ENCODE measurements at places on chromosomes 2 and 18.

- DNase-seq = no peak
Observed at GRCh38 chr2:179884193-179884592, 22.8 kb upstream of the ZNF385B start.

DNA sequence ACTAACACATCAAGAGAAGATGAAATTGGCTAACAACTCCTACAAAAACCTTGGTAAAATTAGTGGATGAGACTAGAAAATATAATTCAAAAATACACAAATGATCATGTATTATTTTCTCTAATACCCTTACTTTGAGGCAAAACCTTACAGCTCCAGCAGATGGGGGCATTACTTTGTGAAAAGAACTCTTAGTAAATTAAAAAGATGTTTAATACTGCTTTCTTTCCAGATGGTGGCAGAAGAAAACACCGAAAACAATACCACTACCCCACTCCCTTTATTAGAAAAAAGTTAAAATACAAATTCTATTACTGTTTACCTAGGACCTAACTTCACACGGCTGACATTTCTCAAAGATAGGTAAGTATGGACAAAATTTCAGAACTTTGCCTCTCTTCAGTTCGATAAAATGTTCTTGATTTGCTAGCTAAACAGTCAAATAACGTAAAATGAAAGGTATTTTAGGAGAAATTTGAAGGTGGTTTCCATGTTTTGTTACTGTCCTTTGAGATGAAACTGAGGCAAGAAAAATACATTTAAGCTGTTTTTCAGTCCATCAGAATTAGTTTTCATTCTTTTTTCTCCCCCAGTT lies 30.6 kb downstream of the ORC4 start:
- DNase-seq = peak; percentile 28

DNA sequence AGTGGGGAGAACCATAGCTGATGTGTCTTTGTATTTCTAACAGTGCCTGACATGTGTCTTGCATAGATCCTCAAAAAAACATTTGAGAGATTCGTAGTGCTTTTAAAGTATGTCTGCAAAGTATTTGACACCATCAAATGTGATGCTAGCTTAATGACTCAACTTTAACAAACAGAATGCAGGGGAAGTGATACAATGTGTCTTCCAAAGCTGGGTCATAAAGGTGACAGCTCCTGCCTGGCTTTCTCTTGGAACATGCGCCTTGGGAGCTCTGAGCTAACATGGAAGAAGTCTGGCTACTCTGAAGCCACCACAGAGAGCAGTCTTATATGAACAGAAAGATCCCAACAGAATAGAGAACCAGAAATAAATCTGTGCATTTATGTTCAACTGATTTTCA lies 78.2 kb downstream of the C1D start:
- no peak for DNase-seq

DNA sequence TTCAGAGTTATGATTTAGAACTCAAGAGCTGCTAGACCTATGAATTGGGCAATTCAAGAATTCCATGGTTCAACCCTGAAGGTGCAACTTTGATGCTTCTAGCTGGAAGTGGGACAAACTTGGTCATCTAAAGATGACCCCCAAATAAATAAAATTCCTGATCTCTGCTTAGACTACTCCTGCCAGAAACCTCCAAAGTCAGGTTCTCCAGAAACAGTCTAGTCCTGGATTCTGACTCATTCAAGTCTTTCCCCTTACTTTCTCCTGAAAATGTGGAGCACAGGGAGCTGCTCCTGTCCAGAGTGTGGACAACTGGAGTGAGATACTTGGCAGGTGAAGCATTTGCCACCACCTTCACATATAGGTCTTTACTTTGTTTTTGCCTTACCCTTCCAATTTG lies 557.7 kb upstream of the TNP1 start:
- no peak for DNase-seq

DNA sequence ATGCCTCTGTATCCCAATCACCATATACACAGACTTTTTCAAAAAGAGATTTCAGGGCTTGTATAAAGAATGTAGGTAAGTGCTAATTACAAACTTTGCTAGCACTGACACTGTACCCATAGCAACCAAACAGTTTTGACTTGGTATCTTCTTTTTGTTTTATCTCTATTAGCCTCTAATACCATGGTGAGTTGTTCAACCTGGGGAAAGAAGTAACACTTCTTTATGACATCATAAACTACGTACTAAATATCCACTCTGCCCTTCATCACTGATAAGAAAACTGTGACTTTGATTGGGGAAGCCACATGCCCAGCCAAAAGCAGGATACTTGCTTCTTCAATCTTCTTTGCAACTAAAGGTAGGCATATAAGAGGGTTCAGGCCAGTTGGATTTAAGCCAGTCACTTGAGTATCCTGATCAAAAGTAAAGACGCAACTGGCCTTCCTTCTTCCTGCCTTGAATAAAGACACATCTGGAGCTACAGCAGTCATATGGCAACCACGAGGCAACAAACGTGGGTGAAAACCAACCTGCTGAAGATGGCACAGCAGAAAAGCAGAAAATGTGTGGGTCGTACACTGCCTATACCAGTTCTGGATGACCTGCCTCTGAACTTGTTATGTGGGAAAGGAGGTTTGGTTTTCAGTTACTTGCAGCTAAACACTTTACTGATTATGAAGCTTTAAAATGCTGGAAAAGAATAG lies 16.4 kb downstream of the THADA start:
- DNase-seq = no peak

DNA sequence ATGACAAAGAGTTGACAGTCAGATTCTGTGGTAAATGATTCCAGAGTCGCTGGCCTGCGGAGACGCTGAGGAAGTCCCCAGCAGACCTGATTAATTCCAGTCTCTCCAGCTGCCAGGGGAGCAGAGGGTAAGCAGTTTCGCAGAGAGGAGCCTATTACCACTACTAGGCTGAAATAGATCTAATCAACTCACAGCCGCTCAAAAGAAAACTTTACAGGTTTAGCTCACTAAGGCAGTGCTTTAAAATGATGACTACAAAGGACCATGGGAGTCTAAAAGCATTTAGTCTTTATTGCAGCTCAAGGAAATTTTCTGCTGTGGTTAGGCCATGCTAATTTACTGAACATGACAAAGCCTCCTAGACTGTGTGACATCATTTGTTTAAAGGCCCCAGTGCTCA lies 445.6 kb upstream of the POU3F3 start:
- DNase-seq = no peak

DNA sequence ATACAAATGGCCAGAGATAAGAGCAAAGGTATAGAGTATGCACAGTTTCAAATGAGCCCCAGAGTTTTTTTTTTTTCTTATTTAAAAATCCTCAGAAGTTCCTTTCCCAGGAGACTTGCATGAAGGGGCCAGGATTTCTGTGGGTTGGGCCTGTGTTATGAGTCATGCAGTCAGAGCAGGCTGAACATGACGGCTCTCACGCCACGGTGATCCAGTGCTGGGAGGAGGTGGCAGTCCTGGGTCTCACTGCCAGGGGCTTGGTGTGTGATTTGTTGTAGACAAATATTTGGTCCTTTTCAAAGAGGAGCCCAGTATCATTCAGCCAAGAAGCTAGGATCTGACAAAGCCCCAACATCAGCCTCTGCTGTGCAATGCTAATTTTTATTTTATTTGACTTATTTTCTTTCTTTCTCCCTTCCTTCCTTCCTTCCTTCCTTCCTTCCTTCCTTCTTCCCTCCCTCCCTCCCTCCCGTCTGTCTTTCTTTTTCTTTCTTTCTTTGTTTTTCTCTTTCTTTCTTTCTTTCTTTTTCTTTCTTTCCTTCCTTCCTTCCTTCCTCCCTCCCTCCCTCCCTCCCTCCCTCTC lies 10.4 kb upstream of the KCNE4 start:
- DNase-seq = peak; percentile 84

DNA sequence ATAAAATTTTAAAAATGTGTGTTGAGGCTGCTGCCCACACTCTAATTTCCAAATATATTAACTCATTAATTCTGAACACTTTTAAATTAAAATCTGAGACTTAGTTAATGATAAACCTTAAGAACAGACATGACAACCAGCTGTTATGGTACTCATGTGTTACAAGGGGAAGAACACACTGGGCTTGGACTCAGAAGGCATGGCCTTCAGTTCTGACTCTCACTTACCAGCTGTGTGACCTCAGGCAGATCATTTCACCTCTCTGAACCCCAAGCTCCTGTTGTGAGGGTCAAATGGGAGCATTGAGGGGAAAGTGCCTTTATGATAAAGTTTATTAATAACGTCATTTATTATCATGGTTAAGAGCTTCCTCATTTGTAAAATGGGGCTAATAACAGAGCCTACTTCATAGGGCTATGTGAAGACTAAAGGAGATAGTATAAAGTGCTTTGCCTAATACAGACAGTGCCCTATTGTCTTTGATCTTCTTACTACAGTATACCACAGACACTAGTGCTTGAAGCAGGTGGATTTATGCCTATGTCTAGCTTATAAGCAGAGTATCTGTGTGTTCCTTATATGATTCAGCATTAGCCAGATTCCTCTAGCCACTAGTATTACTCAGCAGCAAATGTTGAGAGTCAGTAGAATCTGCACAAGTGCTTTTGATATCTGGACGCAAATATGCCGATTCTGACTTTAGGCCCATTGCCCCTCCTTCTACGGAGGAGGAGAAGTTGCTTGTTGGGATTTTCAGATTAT lies 99.6 kb downstream of the SGPP2 start:
- DNase-seq = no peak

DNA sequence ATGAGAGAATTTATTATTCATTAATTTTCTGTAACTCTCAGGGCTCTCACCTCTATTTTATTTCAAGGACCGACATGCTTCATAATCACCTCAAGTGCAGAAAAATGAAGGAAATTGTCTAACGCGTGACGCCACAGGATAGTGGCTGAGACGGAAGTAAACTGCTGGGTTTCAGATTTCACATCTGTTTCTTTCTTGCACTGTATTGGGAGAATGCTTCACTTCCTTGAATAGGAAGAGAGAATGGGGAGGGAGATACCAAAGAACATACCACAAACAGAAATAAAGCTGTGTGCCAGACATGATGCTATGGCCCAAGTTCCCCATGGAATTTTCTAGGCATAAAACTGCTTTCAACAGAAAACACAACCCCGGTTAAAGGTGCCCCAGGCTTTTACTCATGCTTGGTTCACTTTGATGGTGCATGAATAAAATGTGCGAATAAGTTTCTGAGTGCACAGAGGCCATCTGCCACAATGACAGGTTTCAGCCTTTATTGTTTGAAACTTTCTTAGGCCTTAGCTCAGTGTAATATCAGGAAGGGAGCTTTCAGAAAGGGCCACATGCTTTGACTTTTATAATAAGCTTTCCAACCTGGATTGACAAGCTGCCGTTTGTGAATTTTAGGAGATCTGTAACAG lies 1116.4 kb downstream of the SOCS6 start:
- DNase-seq = no peak

GRCh38 chr2:219870041-219870440 lies 242.6 kb downstream of the SLC4A3 start:
- no peak for DNase-seq

- no peak for DNase-seq
Observed at GRCh38 chr2:45674035-45674816, 22.8 kb downstream of the PRKCE start.

GRCh38 chr2:100987974-100988373 lies 14.1 kb upstream of the RPL31 start:
- no peak for DNase-seq

GRCh38 chr18:48754993-48755473 lies 195.7 kb downstream of the SMAD7 start:
- no peak for DNase-seq

- DNase-seq = no peak
Observed at GRCh38 chr2:47282621-47283272, 120.2 kb upstream of the MSH2 start.

- DNase-seq = no peak
Observed at GRCh38 chr2:1749489-1750119, 5.3 kb upstream of the PXDN start.

DNA sequence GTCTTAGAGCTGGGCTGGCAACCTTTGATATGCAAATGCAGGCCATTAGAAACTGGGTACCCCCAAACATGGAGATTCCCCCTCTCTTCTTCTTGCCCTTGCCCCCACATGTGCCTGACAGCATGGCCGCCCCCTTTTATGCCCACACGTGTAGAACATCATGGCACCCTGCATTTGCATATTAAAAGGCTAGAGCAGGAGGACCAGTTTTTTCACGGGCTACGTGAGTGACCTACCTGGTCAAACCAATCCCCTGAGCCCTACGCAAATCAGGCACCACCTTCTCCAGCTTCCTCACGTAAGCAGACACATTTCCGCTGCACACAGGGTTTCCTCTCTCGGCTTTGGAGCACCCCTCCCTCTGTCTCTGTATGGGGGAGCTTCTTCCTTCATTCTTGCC lies 110.9 kb upstream of the COPS8 start:
- DNase-seq = no peak

DNA sequence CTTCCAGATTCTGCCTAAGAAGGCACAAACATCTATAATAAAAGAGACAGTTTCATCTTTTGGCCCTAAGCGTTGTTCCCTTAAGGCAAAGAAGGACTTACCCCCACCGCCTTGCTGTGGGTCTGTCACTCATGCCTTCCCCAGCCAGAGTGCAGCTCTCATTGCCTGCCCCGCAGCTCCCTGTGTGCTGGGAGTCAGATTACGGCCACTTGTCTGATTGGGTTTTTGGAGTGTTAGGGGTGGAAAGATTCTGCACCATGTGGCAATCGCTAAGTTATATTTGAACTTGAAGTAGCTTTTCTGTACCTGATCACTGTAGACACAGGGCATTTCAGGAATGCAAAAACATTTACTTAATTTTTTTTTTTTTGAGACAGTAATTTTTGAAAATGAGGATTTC lies at the start of gene AQP4:
AQP4 (minus strand) TSS at position 151 of the 400 bp plus-strand sequence; CDS start at position 133, 18 bp downstream.
- DNase-seq = no peak
